Left ventricle myocardium superior (tissue), 1 donor: ENCODE measurements at places on chromosomes 1 and 21. TPM values are rescaled to one million over a fixed set of nuclear protein-coding genes. Genes with fewer than 3 reads are reported as not detected.
A peak's percentile ranks its signal among the peaks of the same experiment; 100 is the strongest.

GRCh38 chr1:10378081-10378841, 20.6 kb upstream of the PGD start:
- DNase-seq: peak; percentile 50

DNA sequence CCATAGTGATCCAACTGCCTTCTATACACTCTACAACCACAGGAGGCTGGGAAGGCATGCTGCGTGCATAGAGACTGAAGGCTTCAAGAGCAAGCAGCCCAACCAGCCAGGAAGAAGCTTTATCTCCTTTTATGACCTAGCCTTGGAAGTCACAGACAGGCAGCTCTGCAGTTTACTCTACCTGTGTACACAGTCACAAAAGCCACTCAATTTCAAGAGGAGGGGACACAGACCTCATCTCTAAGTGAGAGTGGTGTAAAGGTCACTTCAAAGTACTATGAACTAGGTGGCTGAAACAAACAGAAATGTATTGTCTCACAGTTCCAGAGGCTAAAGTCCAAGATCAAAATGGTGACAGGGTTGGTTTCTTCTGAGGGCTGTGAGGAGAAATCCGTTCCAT, 69.6 kb upstream of the GJB5 start:
- DNase-seq: no peak

GRCh38 chr1:67973051-67973450, 77.4 kb downstream of the DIRAS3 start:
- DNase-seq: no peak

- DNase-seq: no peak
Observed at GRCh38 chr1:15942661-15943327, 33.1 kb downstream of the ZBTB17 start.

- no peak for DNase-seq
Observed at GRCh38 chr1:196466654-196467053, 141.6 kb downstream of the KCNT2 start.

GRCh38 chr1:205211839-205212536, 486 bp upstream of the DSTYK start:
- DNase-seq: no peak

DNA sequence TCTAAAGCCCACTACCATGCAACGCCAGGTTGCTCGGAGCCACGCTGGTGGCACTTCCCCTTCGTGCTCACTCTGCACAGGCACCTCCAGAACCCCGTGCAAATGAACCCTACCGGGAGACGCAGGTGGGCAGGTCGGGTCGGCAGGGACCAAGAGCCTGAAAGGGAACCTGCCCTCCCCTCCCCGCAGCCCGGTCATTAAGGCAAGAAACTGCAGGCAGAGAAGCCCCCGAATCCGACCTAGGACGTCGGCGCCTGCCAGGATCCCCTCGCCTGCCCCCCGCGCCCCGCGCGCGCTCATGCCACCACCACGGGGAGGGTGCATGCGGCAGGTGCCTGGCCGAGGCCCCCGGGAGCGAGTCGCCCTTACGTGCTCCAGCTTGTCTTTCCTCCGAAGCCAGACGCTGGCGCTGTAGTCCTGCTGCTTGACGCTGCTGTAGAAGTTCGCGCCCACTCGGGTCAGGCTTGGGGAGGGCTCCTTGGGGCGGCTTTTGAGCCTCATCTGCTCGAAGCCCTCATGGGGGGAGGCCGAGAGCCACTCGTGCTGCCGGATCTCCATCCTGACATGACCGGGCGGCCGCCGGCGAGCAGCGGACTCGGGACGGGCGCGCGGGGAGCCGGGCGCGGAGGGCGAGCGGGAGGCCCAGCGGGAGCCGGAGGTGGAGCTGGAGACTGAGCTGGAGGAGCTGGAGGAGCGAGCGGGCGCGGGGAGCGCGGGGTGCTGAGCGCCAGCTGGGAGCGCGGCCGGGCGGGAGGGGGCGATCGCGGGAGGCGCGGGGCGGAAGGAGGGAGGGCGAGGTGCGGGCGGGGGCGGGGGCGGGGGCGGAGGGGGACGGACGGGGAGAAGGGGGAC, 552 bp downstream of the PLD5 start:
- no peak for DNase-seq

DNA sequence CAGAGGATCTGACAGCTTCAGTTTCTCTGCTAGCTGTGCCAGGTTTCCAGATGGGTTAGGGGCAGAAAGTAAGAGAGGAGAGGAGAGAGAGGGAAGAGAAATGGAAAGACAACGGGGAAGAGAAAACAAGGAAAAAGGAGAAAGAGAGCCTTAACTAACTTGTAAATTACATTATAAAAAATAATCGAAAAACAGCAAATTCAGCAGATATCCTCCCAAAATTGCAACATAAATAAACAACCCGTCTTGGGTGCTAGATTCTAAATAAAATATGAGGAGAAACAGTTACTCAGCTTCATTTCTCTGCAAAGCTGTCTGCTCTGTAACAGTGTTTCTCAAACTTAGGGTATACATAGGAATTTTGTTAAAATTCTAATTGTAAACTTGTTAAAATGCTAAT, 29.2 kb downstream of the SEC16B start:
- no peak for DNase-seq

GRCh38 chr1:205301205-205301821, 20.2 kb downstream of the NUAK2 start:
- no peak for DNase-seq

DNA sequence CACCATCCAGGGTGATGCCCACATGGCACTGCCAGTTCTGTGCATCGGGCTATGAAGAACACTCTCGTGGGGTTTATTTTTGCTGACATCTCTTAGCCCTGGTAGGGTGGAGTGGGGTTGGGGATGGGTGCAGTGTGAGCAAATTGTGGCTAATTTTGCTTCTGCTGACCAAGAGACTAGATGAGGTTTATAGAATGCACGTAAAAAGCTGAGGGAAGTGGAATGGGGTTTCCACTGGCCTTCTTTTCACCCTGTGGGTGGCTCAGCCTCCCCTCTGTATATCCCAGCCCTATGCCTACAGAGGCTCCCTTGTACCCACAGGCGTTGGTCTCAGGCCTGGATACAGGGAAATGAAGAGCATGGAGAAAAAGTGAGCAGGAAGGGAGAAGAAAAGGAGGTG, 44.1 kb upstream of the RAB4A start:
- no peak for DNase-seq

DNA sequence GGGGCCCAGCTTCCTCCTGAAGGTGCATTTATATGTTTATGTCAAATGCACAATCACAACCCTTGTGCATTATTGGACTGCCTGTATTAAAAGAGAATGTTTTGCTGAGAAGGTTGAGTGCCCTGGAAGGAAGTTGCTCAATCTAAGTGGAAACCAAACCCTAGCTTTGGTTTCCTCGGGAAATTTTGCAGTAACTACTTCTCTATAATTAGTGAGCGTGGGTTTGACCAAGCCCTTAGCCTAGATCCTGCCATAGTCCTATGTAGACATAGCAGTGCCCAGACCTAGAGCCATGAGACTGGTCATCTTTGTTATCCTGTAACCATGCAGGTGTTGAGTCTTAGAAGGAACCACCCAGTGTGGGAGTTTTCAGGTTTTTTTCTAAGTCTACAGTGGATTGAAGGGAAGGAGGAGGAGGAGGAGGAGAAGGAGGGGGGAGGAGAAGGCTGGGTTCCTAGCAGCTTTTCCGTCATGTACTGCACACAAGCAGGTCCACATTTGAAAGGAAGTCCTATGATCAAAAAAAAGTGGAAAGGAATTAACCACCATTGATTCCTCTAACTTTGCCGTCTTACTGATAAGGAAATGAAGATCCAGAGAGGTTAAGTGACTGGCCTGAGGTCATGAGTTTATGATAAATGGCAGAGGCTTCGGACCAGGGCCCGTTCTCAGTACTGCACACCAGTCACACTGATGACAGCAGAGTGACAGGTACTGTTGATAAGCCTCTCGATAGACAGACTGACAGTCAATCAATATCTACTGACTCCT, 72.2 kb upstream of the LYST start:
- no peak for DNase-seq

DNA sequence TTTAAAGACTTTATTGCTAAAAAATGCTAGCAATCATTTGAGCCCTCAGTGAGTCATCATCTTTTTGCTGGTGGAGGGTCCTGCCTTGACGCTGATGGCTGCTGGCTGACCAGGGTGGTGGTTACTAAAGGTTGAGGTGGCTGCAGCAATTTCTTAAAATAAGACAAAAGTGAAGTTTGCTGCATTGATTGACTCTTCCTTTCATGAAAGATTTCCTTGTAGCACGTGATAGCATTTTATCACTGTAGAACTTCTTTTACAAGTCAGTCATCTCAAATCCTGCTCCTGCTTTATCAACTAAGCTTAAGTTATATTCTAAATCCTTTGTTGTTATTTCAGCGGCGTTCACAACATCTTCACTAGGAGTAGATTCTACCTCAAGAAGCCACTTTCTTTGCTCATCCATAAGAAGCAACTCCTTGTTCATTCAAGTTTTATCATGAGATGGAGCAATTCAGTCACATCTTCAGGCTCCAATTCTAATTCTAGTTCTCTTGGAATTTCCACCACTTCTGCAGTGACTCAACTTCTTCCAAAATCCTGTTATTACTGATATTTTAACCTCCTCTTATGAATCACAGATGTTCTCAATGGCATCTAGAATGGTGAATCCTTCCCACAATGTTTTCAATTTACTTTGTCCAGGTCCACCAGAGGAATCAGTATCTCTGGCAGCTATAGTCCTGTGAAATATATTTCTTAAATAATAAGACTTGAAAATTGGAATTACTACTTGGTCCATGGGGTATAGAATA, 17.6 kb upstream of the RGS1 start:
- no peak for DNase-seq

- DNase-seq: no peak
Observed at GRCh38 chr1:81126989-81127581, 673.6 kb upstream of the ADGRL2 start.

DNA sequence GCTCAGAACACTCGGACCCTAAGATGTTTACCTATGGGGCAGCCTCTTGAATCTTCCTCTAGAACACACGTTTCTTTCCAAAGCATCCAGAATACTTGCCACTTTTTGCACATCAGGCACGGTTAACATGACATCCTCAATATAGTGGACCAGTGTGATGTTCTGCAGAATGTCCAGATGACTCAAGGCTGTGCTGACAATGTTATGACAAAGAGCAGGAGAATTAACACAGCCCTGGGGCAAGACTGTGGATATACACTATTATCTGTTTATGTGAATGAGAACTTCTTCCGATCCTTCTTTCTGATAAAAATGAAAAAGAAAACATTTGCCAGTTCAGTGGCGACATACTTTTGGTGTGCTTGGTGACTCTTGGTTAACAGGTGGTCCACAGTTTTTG, 154.3 kb downstream of the PDE4B start:
- no peak for DNase-seq

- DNase-seq: no peak
Observed at GRCh38 chr1:213484333-213484732, 433.3 kb downstream of the RPS6KC1 start.

The TSPAN1 gene
- total RNA-seq: 0.72 TPM

The OR2T35 gene
- not detected for total RNA-seq

The LIPI gene
- total RNA-seq: not detected

The CRB1 gene
- 0.79 TPM for total RNA-seq

The LUZP1 gene
- total RNA-seq: 28.0 TPM

The BEST4 gene
- total RNA-seq: 0.12 TPM

The CNR2 gene
- not detected for total RNA-seq

The VSIG8 gene
- total RNA-seq: not detected
